ENCODE measurements at places on chromosomes 12 and 14. TPM values are rescaled to one million over a fixed set of nuclear protein-coding genes. Genes with fewer than 3 reads are reported as not detected.

The CCDC184 gene
- 2.3 TPM for total RNA-seq

The MUCL1 gene
- total RNA-seq = not detected

The DAO gene
- not detected for total RNA-seq

The ACSM4 gene
- not detected for total RNA-seq

The HSP90AA1 gene
- 819 TPM for total RNA-seq

The GUCY2C gene
- total RNA-seq = 0.03 TPM

The SSTR1 gene
- total RNA-seq = not detected

The RNF212B gene
- not detected for total RNA-seq

The CLEC6A gene
- total RNA-seq = not detected

The RDH12 gene
- total RNA-seq = 0.11 TPM

The KLHL28 gene
- 8.5 TPM for total RNA-seq

The MAX gene
- total RNA-seq = 67.5 TPM
